ENCODE measurements at places on chromosomes 12 and 14. TPM values are rescaled to one million over a fixed set of nuclear protein-coding genes. Genes with fewer than 3 reads are reported as not detected.
A peak's percentile ranks its signal among the peaks of the same experiment; 100 is the strongest.

- DNase-seq = no peak
Observed at GRCh38 chr14:71705460-71705859, 226.8 kb upstream of the RGS6 start.

DNA sequence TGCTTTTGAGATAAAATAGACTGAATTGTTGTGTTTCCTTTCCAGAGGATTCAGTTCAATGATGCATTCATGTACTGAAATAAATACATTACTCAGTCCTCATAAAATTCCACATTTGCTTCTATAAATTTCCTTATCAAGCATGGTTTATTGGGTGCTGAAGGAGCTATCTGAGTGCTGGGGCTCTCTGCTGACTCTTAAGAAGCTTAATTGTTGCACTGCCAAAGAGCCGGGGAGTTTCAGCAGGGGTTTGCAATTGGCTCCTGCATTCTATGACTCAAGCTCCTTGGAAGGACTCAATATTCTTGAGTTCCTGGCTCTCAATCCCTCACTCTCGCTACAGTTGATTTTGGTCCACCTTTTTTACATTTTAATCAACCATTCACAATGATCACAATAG, 69.8 kb upstream of the PYGL start:
- DNase-seq = no peak

GRCh38 chr14:68919129-68919927, 59.8 kb downstream of the ACTN1 start:
- no peak for DNase-seq

DNA sequence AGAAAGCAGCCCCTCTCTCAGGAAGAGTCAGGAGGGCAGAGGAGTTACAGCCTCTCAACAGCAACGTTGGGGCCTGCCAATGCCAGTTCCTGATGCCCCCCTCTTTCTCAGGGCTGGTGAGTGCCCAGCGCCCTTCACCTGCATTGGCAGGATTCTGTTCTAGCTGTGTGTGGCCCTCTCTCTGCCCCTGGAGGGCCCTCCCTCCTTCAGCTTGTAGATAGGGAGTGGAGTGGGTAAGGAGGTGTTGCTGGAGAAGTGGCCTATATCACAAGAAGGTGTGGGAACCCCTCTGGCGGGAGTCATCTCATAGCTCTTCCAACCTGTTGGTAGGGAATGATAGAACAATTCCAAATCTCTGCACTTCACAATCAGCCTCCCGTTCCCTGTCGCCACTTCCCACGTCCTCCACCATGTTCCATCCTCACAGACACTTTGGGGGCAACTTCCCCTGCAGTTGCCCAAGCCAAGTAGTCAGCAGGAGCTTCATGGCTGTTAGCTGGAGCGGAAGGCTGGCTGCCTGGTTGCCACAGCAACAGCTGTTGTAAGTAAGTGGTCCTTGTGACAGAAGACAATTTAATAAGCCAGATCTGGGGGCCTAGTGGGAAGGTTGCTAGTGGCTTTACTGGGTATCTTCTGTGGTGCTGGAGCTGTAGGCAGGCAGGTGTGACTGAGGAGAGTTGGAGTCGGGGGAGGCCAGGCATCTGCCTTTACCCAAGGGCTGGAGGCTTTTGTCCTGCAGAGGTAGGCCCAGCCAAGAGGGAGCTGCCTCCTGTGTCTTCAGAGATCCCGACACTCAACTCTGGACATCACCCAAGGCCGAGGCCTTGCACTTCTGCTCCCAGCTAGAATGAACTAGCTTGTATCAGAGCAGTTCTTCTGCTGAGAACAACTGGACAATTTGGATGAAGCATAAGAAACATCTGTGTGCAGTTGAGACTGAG, 38.4 kb downstream of the GALNT16 start:
- no peak for DNase-seq

DNA sequence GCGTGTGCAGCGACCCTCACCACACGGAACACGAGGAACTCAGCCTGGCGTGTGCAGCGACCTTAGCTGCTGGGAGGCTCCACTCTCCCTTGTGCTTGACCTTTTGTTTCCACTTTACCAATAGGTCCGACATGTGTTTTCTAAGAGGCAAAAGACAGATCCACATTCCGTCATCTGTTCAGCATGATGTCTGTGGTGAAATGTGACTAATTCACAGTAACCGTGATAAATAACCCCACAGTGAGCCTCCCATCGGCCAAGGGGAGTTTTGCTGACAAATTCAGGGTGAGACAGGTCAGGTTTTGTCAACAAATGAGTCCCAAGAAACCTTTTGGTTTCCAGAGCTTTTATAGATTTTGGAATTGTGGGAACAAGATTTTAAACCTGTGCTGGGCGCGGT, 55.9 kb downstream of the MOK start:
- no peak for DNase-seq

DNA sequence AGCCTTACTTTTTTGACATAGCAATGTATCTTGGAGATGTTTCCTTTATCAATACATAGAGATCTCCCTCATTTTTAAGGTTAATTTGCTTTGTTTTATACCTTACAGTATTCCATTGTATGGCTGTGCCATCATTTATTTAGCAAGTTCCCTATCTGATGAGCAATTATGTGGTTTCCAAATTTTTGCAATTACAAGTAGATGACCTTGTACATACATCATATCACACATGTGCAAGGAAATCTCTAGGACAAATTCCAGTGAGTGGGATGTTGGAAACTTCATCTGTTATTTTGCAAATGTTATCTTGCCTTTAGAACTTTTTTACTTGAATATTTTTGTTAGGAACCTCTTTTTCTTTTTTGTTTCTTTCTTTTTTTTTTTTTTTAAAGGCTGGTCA, 49.7 kb downstream of the DRAM1 start:
- DNase-seq = no peak

DNA sequence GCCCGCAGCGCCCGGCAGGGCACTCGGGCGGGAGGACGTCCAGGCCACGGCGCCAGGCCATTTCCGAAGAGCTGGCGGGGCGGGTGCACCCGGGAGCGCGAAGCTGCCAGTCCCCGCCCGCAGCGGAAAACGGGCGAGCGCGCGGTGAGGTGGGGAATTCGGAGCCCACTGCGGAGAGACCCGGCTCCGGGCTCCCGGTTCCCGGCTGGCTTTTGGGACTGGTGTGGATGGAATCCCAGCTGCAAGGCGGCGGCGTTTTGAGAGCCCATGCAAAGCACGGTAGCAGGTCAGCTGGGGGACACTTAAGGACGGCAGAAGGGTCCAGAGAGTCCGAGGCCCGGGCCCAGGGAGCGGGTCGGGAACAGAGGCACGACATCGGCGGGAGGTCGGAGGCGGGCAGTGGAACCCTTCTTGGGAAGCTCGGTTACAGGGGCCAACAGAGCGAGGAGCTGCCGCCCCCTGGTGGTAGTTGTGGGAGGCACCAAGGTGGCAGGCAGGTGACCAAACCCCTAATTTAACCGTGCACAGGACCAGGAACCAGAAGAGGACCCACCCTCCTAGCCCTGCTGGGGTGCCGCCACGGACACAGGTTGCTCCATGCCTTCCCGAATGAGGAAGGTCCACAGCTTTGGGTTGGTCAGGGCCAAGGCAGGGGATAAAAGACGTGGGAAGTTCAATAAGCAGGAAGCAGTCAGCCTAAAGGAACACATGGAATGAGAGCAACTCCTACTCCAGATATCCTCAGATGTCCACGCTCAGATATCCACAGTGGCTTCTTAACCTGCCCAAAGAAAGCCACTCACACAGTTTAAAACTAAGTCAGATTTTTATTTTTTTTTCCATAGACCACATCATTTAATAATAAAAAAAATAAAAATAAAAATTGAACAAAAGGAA, 685 bp upstream of the CDH24 start:
- DNase-seq = peak; percentile 75

DNA sequence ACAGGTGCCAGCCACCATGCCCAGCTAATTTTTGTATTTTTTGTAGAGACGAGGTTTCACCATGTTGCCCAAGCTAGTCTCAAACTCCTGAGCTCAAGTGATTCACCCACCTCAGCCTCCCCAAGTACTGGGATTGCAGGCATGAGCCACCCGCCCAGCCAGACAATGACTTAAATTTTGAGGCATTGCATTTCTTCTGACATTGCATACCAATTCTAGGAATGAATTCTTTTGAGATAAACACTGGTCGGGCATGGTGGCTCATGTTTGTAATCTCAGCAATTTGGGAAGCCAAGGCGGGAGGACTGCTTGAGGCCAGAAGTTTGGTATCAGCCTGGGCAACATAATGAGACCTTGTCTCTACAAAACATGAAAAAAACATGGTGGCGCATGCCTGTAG, 2.5 kb upstream of the CELA1 start:
- DNase-seq = no peak

DNA sequence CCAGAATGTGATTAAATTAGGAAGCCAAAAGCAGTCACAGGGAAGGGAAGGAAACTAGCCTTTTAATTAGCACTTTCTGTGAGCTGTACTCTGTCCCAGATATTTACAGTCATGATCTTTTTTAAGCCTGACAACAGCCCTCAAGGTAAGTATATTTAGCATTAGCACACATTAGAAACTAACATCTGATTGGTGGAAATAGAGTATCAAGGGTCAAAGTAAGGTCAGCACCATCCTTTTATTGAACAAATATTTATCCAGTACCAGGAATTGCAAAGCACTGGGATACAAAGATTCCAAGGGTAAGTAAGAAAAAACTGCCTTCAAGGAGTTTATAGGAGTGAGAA, 28.2 kb downstream of the RPGRIP1 start:
- DNase-seq = no peak

- no peak for DNase-seq
Observed at GRCh38 chr12:92585115-92585727, 117.6 kb upstream of the PLEKHG7 start.

DNA sequence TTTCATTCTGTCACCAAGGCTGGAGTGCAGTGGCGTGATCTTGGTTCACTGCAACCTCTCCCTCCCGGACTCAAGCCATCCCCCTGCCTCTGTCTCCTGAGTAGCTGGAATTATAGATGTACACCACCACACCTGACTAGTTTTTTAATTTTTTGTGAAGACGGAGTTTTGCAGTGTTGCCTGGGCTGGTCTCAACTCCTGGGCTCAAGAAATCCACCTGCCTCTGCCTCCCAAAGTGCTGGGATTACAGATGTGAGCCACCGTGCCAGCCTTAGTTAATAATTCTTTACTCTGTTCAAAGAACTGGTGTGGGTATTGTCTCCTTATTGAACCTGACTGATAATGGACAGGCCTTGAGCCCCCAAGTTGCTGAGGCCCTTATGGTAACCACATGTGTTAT, 10.4 kb upstream of the KRT7 start:
- no peak for DNase-seq

- DNase-seq = no peak
Observed at GRCh38 chr14:95464514-95464913, 51.9 kb downstream of the SYNE3 start.

GRCh38 chr14:69004731-69005431, 25.8 kb upstream of the ACTN1 start:
- no peak for DNase-seq

- DNase-seq = no peak
Observed at GRCh38 chr12:124883263-124884130, 19.8 kb upstream of the SCARB1 start.

- DNase-seq = no peak
Observed at GRCh38 chr12:12499909-12500604, 62.6 kb downstream of the DUSP16 start.

DNA sequence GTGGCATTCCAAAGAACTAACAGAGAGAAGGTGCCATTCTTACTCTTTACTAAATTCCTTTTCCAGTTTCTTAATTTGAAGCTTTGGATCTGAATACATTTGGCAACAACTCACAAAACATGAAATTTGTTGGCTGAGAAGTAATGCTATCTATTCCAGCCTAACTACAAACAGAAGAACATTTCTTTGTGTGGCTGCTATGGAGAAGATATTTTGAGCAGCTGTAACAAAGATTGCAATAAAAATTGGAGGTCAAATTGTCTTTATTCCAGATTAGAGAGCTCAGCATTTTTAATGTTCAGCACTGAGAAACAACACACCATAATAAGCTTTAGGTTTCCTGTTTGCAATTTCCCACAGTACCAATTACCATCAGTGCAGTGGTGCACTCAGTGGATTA, 835.8 kb upstream of the FLRT2 start:
- DNase-seq = no peak

DNA sequence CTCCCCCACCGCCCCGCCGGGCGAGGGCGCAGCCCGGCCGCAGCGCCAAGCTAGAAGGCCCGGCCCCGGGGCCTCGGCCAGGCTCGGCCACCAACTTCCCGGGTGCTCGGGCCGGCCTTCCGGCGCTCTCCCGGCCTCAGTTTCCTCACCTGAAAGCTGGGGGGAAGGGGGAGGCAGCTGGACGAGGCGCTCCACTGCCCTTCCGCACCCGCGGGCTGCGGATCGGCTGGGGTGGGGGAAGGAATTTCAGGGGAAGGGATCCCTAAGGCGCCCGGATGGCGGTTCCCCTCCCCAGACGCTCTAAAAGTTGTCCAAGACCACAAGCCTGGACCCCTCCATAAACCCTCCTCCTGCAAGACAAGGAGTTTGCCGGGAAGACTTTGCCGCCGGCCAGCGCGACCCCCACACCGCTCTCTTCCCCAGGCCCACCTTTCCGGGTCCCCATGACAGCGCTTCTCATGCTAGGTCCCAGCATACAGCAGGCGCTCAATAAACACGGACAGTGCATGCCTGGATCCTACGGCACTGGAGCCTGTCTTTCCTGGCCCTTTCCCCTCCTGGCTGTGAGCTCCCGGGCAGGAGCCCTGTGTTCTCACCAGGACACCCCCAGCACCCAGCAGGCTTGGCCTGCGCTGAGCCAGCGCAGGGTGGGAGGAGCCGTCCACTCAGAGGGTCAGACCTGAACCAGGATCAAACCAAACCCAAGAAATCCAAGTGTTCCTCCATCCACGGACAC, 18.1 kb downstream of the BEGAIN start:
- no peak for DNase-seq

GRCh38 chr12:89345376-89345775, 6.9 kb downstream of the DUSP6 start:
- DNase-seq = no peak

- DNase-seq = no peak
Observed at GRCh38 chr12:47082796-47083621, 3.2 kb upstream of the AMIGO2 start.

- no peak for DNase-seq
Observed at GRCh38 chr14:92704036-92704804, 44.2 kb downstream of the LGMN start.

GRCh38 chr12:70615174-70615866, 21.9 kb downstream of the PTPRB start:
- DNase-seq = no peak

Gene MANSC1
- total RNA-seq = 4.2 TPM

Gene DEGS2
- 0.22 TPM for total RNA-seq

Gene GPR162
- 0.20 TPM for total RNA-seq

Gene P2RX4
- 5.1 TPM for total RNA-seq

Gene MYF5
- 1.7 TPM for total RNA-seq

Gene ANO4
- not detected for total RNA-seq

Gene SOAT2
- not detected for total RNA-seq

Gene KRT72
- total RNA-seq = not detected

Gene PRH2
- not detected for total RNA-seq

Gene PPP1R1A
- 223 TPM for total RNA-seq

Gene KCNH5
- total RNA-seq = not detected

Gene CISTR
- not detected for total RNA-seq

Gene FAM216A
- 1.7 TPM for total RNA-seq

Gene GOLGA5
- total RNA-seq = 27.0 TPM

Gene JAG2
- 15.6 TPM for total RNA-seq
